ENCODE measurements at places on chromosomes 1 and 21.

- no peak for DNase-seq
These were observed 9.2 kb downstream of the MEF2D start for GRCh38 chr1:156491151-156491949.

- DNase-seq: no peak
These were observed 36.7 kb upstream of the TARDBP start for GRCh38 chr1:10975567-10976326.

- no peak for DNase-seq
These were observed 2.1 kb upstream of the TMCO2 start for GRCh38 chr1:40245686-40246085.

DNA sequence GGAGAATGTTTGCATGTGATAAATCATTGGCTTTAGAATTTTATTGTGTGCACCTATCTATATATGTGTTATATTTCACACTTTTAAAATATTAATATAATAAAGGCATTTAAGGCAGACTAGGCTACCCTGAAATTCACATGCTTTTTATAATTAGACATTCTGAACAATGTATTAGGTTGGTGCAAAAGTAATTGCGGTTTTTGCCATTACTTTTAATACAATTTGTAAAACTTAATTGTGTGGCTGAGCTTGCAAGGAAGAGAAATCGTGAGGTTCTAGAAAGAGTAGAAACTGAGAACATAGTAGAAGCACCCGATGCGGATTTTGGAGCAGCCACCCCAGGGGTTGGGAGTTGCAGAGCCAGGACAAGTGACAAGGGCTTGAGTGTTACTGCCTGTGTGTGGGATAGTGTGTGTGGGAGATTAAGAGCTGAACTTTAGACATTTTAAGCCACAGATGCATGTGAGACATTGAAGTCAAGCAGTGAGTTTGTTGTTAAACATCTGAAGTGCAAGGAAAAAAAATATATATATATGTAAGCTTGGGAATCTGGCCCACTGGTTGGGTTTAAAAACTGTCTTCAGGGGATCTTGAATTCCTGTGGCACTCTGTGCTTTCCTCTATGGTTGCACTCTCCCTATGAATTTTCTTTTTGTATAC is 244.5 kb downstream of the TM2D1 start:
- no peak for DNase-seq

- DNase-seq: no peak
These were observed 7.6 kb downstream of the UBASH3A start for GRCh38 chr21:42411197-42411869.

GRCh38 chr1:208538587-208538986 is 294.4 kb upstream of the PLXNA2 start:
- no peak for DNase-seq

- DNase-seq: no peak
These were observed 12.7 kb downstream of the GPR3 start for GRCh38 chr1:27405074-27405473.

Data from right renal cortex interstitium (tissue), 3 donors.